Activated B cell treated with CpG ODN at 0.5 μM for 24 hours (primary cell): ENCODE measurements at places on chromosomes 3 and 15.

GRCh38 chr3:24605511-24606028 is 110.9 kb upstream of the THRB start:
- no peak overlapping the region for H3K4me3 ChIP-seq
- DNase-seq = no peak
- no peak overlapping the region for H3K27ac ChIP-seq
- no peaks in the 10 kb centered on the region for H3K4me1 ChIP-seq
- peaks cover 2% of the 10 kb centered on the region for H3K27me3 ChIP-seq

- no peak overlapping the region for H3K27ac ChIP-seq
- peaks cover 26% of the 10 kb centered on the region for H3K27me3 ChIP-seq
- no peaks in the 10 kb centered on the region for H3K4me1 ChIP-seq
- no peak overlapping the region for H3K4me3 ChIP-seq
- H3K36me3 ChIP-seq = no peaks in the 10 kb centered on the region
These were observed 79.8 kb upstream of the ABHD17C start for GRCh38 chr15:80615361-80615736.

DNA sequence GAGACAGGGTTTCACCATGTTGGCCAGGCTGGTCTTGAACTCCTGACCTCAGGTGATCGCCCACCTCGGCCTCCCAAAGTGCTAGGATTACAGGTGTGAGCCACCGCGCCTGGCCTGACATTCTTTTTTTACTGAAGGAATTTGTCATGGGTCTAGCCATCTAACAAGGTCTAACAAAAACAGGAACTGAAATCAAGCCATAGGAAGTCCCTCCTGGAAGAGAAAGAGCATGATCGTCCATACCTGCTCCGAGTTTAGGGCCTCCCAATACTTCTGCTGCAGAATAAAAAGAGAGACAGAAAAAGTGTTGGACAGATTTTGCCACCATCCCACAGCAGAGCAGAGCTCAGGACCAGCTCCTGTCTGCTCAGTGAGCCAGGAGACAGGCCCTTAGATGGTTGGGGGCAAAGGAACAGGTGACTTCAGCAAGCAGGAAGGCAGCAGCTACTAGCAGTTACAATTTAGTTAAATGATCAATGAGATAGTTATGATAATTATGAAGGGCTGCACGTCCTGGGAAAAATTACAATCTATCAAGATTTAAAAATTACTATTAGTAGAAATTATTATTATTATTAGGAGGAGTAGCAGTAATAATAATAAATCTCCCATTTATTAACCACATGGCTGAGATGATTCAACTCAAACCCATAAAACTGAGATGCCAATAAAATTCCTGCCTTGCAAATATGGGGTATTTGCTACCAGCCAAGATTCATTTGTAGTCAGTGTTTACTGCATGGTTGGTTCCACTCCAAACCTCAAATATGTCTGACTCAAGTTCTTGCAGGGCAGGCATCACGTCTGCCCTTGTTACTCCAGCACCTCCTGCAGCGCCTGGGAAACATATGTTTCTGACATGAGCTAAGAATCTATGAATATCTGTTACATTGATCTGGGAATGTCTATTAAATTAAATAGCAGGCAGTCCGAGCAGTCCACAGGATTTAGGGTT is 40.1 kb downstream of the TMEM44 start:
- no peak overlapping the region for H3K4me3 ChIP-seq
- H3K4me1 ChIP-seq = peaks cover 19% of the 10 kb centered on the region
- H3K27me3 ChIP-seq = no peaks in the 10 kb centered on the region
- H3K36me3 ChIP-seq = peaks cover 4% of the 10 kb centered on the region

DNA sequence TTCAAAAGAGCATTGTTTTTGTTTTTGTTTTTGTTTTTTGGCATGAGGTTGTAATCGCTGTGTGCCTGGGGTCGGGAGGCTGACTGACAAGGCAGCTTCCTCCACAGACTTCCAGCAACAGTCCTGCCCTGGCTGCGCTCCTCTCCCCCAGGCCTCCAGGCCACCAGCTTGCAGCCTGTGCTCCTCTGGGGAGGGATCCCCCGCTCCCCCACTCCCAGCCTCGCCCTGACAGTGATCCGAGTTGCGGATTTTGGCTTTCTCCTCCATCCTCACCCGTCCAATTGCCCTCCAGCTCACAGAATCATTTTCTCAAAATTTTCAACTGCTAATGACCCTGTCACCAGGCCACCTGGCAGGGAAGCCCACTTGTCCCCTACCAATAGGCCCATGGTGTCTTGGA is 36.5 kb upstream of the PCSK6 start:
- no peaks in the 10 kb centered on the region for H3K4me1 ChIP-seq
- H3K36me3 ChIP-seq = no peaks in the 10 kb centered on the region
- no peak overlapping the region for H3K4me3 ChIP-seq
- H3K27ac ChIP-seq = no peak overlapping the region
- no peak for DNase-seq
- H3K27me3 ChIP-seq = peaks cover 21% of the 10 kb centered on the region

GRCh38 chr3:168884353-168884903 is 779.1 kb downstream of the MECOM start:
- DNase-seq = no peak
- H3K27me3 ChIP-seq = no peaks in the 10 kb centered on the region
- no peaks in the 10 kb centered on the region for H3K36me3 ChIP-seq
- no peaks in the 10 kb centered on the region for H3K4me1 ChIP-seq
- no peak overlapping the region for H3K4me3 ChIP-seq
- no peak overlapping the region for H3K27ac ChIP-seq

DNA sequence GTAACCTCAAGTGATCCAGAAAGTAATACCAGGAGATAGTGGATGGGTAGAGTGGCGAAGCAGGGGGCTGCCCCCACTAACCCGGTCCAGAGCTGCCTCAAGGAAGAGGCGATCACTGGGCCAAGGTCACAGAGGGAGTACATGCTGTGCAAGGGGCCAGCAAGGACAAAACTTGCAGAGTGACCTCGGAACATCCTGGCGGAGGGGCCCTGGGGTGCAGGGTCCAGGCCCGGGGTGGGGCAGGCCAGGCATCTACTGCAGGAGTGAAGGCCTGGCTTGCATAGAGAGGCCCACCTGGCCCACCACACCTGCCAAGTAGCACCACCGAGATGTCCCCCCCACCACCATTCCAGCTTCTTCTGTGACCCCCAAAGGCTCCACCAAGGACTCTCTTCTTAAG is 17.6 kb downstream of the IQSEC1 start:
- H3K27ac ChIP-seq = no peak overlapping the region
- no peak for DNase-seq
- peaks cover 37% of the 10 kb centered on the region for H3K4me1 ChIP-seq
- no peaks in the 10 kb centered on the region for H3K27me3 ChIP-seq

DNA sequence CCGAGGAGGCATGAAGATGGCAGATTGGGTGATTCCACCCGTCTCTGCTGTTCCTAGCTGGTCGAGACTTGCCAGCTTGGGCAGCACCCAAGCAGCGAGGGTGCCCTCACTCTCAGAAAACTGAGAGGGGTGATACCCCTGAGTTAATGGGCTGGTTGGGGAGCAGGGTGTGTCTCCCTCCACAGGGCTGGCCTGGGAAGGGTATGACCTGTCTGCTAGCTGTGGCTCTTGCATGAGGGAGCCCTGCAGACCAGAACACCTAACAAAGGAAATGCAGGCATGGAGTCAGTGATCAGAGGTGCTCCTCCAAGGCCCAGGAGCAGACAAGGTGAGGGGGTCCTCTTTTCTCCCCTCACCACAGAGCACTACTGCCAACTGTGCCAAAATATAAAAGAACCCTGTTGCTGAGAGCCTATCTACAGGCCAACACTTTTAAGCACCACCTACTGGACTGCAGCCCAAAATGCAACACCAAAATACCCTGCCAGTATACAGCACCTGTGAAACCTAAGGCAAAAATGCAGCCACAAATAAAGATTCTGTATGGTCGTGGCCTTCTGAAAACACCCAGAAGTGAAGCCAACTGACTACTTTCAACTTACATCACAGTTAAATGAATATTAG is 35.8 kb upstream of the PPM1L start:
- no peaks in the 10 kb centered on the region for H3K4me1 ChIP-seq
- DNase-seq = no peak
- no peaks in the 10 kb centered on the region for H3K36me3 ChIP-seq
- no peak overlapping the region for H3K4me3 ChIP-seq

GRCh38 chr3:197404030-197404429 is 105.6 kb upstream of the DLG1 start:
- no peak for DNase-seq
- H3K27me3 ChIP-seq = peaks cover 3% of the 10 kb centered on the region
- no peak overlapping the region for H3K27ac ChIP-seq
- H3K4me1 ChIP-seq = no peaks in the 10 kb centered on the region
